ENCODE measurements at places on chromosomes 3 and 15.

DNA sequence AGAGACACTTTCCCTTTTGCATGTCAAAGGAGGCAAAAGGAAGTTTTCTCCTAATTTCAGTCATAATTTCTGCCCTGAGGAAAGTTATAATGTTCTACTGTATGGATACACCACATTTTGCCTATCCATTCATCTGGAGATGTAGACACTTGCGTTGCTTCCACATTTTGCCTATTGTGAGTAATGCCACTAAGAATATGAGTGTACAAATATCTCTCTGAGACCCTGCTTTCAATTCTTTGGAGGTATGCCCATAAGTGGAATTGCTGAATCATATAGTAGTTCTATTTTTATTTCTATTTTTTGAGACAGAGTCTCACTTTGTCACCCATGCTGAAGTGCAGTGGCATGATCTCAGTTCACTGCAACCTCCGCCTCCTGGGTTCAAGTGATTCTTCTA is 3.6 kb upstream of the CD276 start:
- no peak for DNase-seq

DNA sequence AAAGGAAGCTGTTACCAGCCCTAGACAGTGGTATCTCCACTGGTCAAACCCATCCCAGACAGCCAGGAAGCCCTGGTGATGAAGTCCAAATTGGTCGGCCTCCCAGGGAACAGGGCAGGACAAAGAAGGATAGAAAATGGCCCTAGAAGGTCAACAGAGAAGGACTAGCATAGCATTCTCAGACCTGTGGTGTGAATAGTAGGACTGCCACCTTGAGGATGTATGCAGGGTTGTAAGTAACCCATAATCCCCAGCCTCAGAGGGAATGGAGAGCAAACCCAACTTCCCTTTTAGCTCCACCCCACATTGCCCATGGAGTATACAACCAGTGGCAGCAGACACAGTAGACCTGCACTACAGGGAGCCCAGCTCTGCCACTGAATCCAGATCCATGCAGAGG is 68.6 kb upstream of the EIF1B start:
- DNase-seq: no peak

- DNase-seq: no peak
Observed at GRCh38 chr3:76063811-76064210, 278.5 kb upstream of the ZNF717 start.

GRCh38 chr3:85533586-85533985 is 574.8 kb downstream of the CADM2 start:
- DNase-seq: no peak

DNA sequence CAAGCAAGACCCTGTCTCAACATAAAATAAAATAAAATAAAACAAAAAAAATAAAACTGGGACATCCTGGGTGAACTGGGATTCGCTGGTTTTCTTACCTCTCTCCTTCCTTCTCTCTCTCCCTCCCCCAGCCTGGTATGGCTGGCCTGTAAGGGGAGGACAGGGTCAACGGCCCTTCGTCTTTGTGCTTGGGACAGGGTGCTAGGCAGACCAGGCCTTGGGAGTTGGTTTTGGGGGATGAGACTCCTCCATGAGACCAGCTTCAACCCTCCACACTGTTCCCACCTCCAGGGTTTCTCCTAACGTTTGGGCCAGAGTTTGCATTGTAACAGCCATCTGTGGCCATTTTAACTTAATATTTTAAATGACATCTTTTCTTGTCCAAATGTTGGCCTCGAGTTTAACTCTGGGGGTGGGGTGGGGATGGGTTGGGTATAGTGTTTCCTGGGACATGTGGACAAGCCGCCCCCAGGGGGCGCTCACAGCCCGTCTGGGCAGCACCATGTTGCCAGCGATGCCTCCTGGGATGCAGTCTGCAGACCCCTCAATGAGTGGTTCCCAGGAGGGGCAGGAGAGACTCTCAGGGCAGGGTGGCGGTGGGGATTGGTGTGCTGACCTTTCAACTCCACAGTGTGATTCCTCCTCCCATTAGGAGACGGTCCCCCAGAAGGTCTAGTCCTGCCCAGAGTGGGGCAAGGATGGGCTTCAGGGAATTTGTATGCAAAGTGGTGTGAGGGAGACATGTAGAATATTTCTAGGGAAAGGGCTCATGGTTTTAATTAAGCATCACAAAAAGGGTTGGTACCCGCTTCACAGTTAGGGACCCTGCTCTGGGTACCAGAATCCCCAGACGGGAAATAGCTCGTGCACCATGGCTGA is 37.7 kb upstream of the LCTL start:
- no peak for DNase-seq

GRCh38 chr15:79773128-79773527 is 123.7 kb downstream of the MTHFS start:
- no peak for DNase-seq

DNA sequence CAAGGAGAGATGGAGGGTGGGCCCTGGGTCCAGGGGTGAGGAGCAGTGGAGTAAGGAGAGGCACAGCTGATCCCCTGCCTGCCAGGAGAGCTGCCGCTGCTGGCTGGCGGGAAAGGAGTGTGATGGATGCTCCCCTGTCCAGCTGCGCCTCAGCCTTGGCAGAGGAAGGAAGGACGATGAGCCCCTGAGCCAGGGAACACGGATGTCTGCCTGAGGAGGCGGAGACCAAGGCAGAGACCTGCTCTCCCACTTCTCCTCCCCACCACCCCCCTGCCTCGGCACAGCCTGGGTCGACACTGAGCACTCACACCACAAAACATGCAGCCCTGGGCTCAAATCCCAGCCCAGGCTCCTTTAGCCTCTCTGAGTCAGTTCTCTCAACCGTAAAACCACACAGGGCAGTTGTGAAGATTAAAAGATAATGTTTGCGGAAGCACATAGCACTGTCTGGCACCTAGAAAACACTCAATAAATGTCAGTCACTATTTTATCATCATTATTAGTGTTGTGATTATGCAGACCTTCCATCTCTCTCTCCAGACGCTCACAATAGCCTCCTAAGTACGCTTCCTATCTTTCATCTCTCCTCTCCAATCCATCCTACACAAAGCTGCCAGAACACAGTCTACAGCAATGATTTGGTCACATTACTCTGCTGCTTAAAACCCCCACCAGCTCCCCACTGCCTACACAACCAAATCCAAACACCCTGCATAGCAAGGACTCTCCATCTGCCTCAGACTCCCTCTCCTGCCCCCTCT is 52.2 kb downstream of the SEMA5B start:
- DNase-seq: no peak

GRCh38 chr3:114686621-114687020 is 392.8 kb downstream of the TIGIT start:
- DNase-seq: no peak

GRCh38 chr3:41915353-41915752 is 46.5 kb downstream of the ULK4 start:
- DNase-seq: no peak

DNA sequence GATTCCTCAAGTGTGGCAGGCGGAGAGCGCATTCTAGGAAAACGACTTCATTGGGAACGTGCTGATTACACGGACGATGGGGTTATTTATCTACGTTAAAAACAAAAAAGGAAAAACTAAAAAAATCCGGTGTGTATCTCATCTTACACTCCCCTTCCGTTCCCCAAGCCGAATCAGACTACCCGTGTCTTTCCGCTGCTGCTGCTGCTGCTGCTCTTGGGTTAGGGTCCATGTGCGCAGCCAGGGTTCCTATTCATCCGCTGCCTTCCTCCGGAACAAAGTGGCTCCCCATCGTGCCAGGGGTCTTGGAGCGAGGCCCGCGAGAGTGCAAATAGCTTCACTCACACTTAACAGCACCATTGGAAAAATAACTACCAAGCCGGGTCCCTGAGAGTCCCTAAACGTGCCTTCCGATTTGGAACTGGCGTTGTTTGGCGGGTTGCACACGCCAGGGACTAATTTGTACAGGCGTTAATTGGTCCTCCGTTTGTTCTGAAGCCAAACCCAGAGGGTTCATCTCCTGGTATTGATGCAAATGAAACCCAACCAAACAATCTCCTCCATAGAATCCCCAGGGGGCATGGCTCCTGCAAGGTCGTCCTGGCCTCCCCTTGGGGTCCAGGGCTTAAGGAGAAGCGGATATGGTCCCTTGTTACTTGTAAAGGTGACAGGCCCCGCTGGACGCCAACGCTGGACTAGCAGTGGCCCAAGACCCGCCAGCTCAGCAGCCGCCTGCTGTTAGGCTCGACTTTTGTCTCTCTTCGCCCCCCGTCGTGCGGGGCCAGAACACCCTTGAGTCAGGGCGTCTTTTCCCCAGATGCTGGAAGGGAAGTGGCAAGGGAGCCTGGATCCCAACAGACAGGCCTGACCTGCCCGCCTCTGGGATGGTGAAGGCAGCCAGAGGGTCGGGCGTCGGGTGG is 11.0 kb upstream of the ONECUT1 start:
- no peak for DNase-seq
